Tibial nerve (tissue), 4 donors: ENCODE measurements at places on chromosomes 5 and 9. TPM values are rescaled to one million over a fixed set of nuclear protein-coding genes. Genes with fewer than 3 reads are reported as not detected.

- no peaks in the 10 kb centered on the region for H3K27me3 ChIP-seq
- H3K4me3 ChIP-seq, result no peak overlapping the region
- no peaks in the 10 kb centered on the region for H3K4me1 ChIP-seq
- no peaks in the 10 kb centered on the region for H3K36me3 ChIP-seq
- H3K27ac ChIP-seq, result no peak overlapping the region
Measured at GRCh38 chr9:9778293-9778692, 834.5 kb downstream of the PTPRD start.

- H3K4me1 ChIP-seq, result no peaks in the 10 kb centered on the region
- DNase-seq, result no peak
- H3K27me3 ChIP-seq, result no peaks in the 10 kb centered on the region
- no peak overlapping the region for H3K4me3 ChIP-seq
- H3K27ac ChIP-seq, result no peak overlapping the region
Measured at GRCh38 chr5:137679195-137679594, 56.7 kb downstream of the KLHL3 start.

DNA sequence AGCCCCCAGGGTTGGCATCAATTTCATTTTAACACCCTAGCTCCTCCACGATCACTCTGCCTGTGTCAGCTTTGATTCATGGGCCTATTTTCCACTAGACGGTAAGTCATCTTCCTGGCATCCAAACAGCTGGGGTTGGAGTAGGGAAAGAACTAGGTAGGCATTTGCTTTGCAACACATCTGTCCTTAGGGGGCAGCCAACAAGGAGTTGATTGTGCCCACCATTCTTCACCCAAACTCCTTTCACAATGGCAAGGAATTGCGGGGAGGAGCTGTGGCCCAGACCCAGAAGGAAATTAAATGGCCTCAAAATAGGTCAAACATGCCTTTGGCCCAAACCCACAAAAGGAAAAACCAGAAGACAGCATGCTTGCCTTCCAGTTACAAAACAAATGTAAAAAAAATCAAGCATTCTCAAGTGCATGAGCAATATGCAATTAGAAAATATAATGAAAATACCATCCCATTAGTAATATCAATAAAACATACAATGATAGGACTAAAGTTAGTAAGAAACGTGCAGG lies 71.8 kb downstream of the NRG2 start:
- H3K4me3 ChIP-seq, result no peak overlapping the region
- H3K4me1 ChIP-seq, result no peaks in the 10 kb centered on the region
- no peaks in the 10 kb centered on the region for H3K27me3 ChIP-seq
- DNase-seq, result no peak
- H3K36me3 ChIP-seq, result no peaks in the 10 kb centered on the region

The PCDHA7 gene
- 1.3 TPM for total RNA-seq

The CRHBP gene
- 2.1 TPM for total RNA-seq

DNA sequence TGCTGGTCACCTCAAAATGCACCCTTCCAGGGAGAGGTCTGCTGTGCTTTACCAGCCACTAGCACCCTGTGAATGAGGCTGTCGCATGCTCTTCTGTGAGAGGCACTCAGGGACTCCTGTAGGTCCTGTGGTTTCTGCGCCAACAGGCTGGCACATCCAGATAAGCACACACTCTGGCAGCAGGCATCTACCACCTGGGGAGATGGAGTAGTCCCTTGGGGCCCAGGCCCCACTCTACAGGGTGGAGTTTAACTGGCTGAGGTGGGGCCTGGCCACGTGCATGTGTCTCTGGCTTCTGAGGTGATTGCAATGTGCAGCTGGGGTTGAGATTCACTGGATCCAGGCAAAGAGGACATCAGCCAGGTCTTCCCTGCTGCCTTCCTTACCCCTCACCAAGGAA lies 32.3 kb downstream of the TMEM174 start:
- H3K4me1 ChIP-seq, result no peaks in the 10 kb centered on the region
- no peaks in the 10 kb centered on the region for H3K27me3 ChIP-seq
- H3K27ac ChIP-seq, result no peak overlapping the region
- no peak for DNase-seq
- no peak overlapping the region for H3K4me3 ChIP-seq

DNA sequence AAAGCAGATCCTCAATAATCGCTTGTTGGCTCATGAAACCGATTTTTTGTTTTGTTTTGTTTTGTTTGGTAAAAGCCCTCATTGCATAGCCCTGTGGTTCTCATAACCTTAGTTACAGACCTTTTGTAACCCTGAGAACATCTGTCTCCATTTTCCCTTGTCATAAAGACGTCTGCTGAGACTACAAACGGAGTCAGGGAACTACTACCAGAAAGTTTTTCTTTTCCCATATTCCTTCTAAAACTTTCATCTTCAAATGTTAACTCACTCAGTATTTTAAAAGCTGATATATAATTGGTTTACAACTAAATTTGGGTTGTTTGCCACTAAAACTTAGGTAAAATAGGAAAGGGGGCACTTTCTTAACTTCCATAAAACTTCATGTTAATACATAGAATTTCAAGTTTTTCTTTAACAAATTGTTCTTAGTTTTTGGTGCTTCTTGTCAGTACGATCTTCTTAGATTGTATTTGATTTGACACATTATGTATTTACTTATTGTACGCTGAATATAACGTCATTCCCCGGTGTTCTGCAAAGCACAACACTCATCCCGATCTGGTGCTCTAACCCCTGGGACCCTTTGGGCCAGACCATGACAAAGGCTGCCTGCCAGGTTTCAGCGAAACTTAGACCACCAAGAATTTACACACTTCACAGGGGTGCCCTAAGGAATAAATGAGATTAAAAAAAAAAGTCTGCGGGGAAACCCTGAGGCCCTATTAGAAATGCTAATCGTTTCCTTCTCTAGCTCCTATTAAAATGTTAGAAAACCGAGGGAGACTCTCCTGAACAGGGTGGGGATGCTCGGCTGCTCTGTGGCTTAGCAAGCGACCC lies 1.1 kb upstream of the ANP32B start:
- peak overlapping the region; percentile 96 for H3K27ac ChIP-seq
- H3K4me1 ChIP-seq, result peaks cover 20% of the 10 kb centered on the region
- H3K36me3 ChIP-seq, result no peaks in the 10 kb centered on the region

DNA sequence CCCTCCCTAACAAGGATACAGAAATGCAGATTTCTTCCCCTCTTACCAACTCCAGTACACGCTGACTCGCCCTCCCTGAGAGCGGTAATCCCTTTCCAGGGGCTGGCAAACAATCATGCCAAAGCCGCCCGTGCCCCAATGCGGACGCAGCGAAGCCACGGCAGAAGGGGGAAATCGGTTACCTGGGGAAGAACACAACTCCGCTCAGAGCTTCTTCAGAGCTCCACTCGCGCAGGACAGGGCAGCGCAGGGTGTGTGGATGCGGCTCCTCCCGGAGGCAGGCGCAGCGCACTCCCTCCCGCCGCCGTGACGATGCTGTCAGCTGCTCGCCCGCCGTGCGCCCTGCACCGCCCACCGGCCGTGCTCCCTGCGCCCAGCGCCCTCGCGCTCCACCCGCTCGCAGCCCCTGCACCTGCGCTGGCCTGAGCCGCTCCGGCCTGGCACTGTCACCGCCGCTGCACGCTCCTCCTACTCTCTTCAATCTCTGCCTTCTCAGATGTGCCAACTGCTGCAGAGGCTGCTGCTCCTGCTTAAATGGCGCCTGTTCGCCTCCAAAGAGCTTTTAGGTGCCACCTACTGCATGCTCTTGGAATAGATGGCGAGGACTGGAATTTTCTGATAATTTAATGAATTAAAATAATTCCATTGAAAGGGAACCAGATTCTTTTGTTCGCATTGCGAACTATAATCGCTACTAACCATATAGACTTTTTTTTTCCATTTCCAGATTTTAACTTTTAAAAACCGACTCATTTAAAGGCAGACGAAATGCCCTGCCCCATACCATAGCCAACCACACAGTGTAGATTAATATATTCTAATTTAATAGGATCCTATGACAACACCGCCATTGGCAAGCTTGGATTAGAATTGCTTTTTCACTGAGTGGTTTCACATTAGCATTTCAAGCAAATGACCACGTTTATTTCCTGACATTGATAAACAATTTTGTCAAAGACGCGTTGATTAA lies at the start of gene DIRAS2:
Gene DIRAS2 (minus strand): TSS at position 255 of the 970 bp plus-strand sequence. CDS start 28,997 bp downstream, outside the sequence.
- DNase-seq, result no peak
- H3K27ac ChIP-seq, result peak within 1 kb of the TSS; percentile 53
- no peaks in the 10 kb centered on the region for H3K27me3 ChIP-seq
- no peaks in the 10 kb centered on the region for H3K36me3 ChIP-seq

DNA sequence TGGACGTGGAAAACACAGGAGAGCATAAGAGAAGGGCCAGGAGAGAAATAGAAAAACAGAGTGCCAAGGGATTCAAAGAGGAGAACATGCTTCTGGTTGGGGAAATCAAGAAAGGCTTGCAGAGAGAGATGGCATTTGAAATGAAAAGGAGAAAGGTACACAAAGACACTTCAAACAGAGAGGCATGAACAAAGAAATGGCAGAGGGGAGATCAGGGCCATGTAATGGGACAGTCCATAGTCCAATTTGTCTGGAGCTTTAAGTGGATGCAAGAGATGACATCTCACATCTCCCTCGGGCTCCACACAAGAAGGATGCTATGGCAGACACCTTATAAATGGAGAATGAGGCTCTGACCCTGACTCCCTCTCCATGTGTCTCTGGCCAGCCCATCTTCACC lies 331.1 kb downstream of the MLLT3 start:
- H3K4me3 ChIP-seq, result no peak overlapping the region
- DNase-seq, result no peak
- no peaks in the 10 kb centered on the region for H3K4me1 ChIP-seq

GRCh38 chr9:31390403-31391025 lies 993.9 kb upstream of the ACO1 start:
- no peaks in the 10 kb centered on the region for H3K27me3 ChIP-seq
- H3K4me1 ChIP-seq, result no peaks in the 10 kb centered on the region
- no peaks in the 10 kb centered on the region for H3K36me3 ChIP-seq
- H3K27ac ChIP-seq, result no peak overlapping the region
- no peak for DNase-seq
- H3K4me3 ChIP-seq, result no peak overlapping the region

DNA sequence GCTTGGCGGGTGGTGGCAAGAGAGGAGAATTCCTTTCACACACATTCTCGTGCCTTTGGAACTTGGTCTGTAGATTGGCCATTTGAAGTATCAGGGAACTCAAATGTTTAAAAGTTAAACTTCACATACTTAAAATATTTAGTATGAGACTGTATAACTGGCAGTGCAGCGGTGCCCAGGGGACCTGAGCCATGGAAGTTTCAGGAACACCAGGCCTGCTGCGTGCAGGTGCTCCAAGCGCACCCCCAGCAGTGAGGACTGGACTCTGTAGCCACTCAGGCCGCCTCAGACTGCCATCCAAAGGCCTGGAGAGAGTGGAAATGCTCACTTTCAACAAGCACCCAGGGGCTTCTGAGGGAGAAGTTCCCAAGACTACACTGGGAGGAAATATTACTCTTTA lies 273.5 kb upstream of the IRX2 start:
- H3K4me1 ChIP-seq, result no peaks in the 10 kb centered on the region
- H3K27me3 ChIP-seq, result no peaks in the 10 kb centered on the region
- no peak overlapping the region for H3K27ac ChIP-seq
- DNase-seq, result no peak
- no peaks in the 10 kb centered on the region for H3K36me3 ChIP-seq

- H3K4me1 ChIP-seq, result peaks cover 5% of the 10 kb centered on the region
- DNase-seq, result no peak
- no peaks in the 10 kb centered on the region for H3K36me3 ChIP-seq
- no peak overlapping the region for H3K4me3 ChIP-seq
- no peaks in the 10 kb centered on the region for H3K27me3 ChIP-seq
Measured at GRCh38 chr9:277601-278295, 63.1 kb downstream of the DOCK8 start.

DNA sequence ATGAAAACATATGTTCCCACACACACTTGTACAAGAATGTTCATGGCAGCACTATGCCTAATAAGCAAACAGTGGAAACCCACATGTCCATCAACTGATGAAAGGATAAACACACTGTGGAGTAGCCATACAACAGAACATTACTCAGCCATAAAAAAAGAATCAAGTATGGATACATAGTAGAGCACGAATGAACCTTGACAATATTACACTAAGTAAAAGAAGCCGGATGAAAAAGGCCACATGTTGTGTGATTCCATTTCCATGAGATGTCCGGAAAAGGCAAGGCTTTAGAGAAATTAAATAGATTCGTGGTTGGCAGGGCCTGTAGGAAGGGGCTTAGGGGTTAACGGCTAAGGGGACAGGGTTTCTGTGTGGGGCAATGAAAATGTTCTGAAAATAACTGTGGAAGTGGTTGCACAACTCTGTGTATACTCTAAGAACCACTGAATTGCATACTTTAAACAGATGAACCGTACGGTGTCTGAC lies 51.4 kb downstream of the COL23A1 start:
- H3K4me1 ChIP-seq, result no peaks in the 10 kb centered on the region
- H3K27me3 ChIP-seq, result no peaks in the 10 kb centered on the region
- no peak for DNase-seq

The NUTM2G gene
- total RNA-seq, result not detected

DNA sequence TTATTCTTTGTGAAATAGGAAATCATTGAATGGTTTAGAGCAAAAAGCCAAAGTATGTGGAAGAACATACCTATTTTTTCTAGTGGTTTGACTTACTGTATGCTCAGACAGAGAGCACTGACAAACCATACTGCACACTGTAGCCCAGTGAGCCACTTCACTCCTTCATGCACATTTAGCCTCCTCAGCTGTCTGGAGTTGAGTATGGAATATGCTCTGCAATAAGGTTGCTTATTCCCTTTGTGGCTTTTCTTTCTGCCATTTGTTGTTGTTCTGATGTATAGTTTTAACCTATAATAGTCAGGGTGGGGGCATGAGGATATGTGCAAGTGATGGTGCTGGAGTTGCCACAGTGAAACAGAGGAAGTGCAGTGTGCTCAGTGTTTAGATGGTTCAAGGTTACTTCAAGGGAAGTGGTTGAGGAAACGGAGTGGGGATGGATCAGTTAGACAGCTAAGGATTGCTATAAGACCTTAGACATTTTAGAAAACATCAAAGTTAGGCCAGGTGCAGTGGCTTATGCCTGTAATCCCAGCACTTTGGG lies 100.7 kb downstream of the CDC42SE2 start:
- H3K27me3 ChIP-seq, result no peaks in the 10 kb centered on the region
- H3K36me3 ChIP-seq, result no peaks in the 10 kb centered on the region
- no peaks in the 10 kb centered on the region for H3K4me1 ChIP-seq

DNA sequence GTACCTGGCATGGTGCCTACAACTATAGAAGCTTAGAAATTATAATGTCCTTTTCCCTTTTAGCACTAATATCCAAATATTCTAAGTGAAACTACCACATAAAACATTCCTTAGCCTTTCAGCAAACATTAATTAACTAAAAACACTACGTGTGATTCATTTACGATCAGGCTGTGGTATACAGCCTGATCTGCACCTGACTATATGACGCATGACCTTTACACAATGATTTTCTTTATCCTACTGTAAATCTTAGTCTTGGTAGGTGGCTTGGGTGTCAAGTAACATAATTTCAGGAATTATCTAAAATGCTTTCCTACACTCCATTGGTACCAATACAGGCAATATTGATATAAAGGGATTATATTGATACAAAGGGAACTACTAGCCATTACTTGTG lies 686.7 kb downstream of the DTWD2 start:
- H3K4me3 ChIP-seq, result no peak overlapping the region
- H3K4me1 ChIP-seq, result no peaks in the 10 kb centered on the region
- no peaks in the 10 kb centered on the region for H3K36me3 ChIP-seq

GRCh38 chr5:143205883-143206195 lies 197.6 kb downstream of the NR3C1 start:
- no peak overlapping the region for H3K27ac ChIP-seq
- DNase-seq, result no peak
- H3K36me3 ChIP-seq, result no peaks in the 10 kb centered on the region
- H3K4me3 ChIP-seq, result no peak overlapping the region

- no peak for DNase-seq
- H3K4me3 ChIP-seq, result no peak overlapping the region
- H3K36me3 ChIP-seq, result no peaks in the 10 kb centered on the region
- H3K4me1 ChIP-seq, result peaks cover 13% of the 10 kb centered on the region
- H3K27me3 ChIP-seq, result no peaks in the 10 kb centered on the region
- H3K27ac ChIP-seq, result no peak overlapping the region
Measured at GRCh38 chr9:86246752-86247161, 12.7 kb downstream of the C9orf153 start.
